Cerebellar cortex (tissue), 1 donor: ENCODE measurements at places on chromosomes 5 and 9.
A peak's percentile ranks its signal among the peaks of the same experiment; 100 is the strongest.

GRCh38 chr9:70229579-70229978 is 29.2 kb upstream of the SMC5 start:
- peak; percentile 79 for DNase-seq

DNA sequence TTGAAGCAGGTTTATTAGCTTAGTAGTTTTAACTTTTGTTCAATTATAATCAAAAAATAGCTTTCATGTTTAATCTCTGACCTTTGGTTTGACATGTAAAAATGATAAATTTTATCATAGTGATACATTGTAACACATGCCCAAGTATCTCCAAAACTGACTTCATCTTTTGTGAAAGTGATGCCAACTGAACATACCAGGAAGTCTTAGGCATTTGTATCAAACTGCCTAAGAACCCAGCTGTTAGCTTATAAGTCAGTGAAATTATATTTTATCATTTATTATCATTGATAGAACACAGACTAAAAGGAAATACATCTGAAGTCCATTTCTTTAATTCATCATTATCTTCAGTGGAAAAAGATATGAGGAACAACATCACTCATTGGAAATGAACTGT is 39.1 kb downstream of the NIPBL start:
- DNase-seq: no peak

DNA sequence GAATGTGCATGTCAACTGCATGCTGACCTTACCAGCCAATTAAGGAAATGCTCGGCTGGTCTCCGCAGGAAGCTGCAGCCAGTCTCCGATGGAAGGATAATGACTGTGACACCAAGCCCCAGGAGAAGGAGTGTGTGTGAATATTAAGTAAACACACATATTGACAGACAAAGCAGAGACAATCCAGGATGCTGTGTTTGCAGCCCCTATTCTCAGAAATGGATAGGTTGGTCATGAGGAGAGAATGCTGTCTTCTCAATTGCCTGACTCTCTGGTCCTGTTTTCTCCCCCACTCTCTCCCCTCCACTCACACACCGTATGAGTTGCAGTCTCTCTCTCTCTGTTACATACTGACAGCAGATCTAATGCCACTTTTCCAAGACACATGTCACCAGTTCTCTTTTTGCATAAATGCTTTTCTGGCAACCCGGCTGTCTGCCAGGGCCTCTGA is 85.7 kb downstream of the EPB41L4A start:
- no peak for DNase-seq

DNA sequence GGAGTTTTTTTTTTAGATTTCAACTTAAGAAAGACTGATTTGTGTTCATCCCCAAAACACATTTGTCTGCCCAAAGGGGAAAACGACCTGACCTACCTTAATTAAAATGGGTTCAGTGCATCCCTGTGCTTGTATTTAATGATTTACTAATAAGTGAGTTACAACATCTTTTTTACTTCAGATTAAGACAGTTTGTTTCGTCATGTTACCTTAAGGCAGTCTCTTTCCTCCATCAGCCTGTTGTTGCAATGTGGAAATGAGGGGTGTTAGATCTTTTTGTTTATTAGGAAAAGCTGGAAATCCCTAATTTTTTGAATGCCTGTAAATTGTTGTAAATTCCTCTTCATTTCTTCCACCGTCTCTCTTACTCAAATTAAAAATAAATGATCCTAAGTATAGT is 177.5 kb downstream of the GDNF start:
- no peak for DNase-seq

DNA sequence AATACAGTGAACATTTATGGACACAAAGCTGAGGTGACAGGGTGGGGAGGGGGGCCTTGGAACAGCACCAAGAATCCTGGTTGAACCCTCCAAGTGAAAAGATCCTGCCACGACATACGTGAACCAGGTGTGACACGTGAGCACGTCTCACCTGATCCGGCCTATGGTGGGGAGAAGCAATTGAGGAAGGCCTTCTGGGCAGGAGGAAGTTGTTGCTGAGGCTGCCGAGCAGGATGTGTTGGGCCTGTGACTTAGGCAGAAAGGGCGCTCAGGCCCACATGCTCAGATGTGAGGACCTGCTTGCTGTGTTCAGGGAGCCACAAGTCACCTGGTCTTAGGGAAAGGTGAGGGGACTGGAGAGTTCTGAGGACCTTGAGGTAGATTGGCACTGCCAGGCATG is 2.5 kb upstream of the MAPK9 start:
- DNase-seq: no peak

DNA sequence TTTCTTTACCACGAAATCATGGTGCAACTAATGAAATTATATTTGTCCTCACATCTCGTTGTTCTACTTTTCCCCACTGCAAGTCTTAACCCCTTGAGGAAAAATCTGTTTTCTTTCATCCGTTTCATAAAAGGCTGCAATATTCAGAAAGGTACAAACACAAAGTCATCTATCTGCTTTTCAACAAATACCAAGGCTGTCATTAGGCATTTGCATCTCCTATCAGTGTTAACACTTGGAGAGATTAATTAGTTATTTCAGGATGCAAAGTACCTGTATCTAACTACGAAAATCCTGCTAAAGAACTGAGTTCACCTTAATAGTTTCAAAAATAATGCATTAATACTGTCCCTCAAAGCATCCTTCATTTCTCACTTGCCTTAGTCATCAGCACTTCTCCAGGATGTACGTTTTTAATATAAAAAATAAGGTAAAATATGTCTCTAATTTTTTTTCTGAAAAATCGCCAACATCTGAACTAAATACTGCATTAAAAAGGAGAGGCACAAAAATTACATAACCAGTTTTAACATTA is 1.8 kb downstream of the ARRDC3 start:
- no peak for DNase-seq

DNA sequence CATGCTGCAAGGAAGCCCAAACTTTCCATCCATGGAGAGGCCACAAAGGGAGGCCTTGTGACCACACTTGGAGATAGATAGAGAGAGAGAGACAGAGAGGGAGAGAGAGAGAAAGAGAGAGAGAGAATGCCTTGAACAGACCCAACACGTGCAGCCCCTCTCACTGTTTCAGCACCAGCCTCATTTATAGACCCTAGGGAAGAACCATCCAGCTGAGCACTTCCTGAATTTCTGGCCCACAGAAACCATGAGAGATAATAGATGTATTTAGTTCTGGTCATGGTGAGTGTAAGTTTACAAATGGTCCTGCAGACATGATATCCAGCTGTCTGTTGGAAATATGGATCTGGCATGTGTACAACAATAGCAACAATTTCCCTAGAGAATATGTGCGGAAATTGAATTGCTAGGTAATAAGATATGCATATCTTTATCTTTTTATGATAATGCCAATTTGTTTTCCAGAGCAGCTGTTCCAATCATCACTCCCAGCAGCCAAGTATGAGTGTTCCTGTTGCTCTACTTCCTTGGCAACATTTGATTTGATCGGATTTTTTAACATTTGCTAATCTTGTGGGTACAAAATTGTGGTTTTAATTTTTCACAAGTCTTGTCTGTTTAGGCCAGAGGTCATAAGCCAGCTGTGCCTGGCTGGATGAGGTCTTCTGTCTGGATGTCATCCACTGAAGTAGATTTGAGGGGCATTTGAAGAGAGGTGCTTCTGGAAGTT is 217.3 kb upstream of the IL12B start:
- no peak for DNase-seq

DNA sequence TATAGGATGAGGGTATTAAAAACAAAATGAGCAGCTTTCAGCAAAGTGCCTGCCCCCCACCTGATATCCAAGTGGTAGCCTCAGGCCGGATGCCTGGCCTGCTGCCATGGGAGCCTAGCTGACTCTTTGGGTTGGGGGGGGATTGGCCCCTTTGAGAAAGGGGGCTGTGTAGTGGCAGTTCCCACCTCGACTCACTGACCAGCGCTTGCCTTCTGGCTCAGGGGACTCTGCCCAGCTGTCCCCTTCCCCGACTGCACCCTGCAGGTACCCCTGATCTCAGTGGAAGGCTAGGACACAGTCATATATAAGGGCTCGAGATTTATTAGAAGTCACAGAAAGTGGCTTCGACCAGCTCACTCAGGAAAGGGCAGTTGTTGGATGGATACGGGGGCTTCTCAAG is 1.5 kb upstream of the NEUROG1 start:
- DNase-seq: no peak
